ENCODE measurements at places on chromosomes 3 and 15.
A peak's percentile ranks its signal among the peaks of the same experiment; 100 is the strongest.

- DNase-seq: no peak
Observed at GRCh38 chr15:48603922-48604321, 41.6 kb downstream of the FBN1 start.

DNA sequence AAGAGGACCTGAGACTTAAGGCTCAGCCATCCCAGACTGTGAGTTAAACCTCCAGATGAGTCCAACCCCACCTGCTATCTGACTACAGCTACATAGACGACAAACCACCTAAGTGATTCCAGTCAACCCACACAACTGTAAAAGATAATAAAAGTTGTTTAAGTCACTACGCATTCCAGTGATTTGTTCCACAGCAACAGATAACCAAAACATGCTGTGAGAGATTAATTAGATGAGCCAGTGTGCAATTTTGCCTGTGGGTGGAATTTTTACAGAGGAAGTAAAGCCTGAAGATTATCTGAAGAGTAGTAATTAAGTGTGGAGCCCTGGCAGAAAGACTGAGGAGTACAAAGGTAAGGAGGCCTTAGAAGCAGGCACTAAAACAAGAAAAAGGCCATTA, 5.4 kb downstream of the BTBD1 start:
- DNase-seq: no peak

DNA sequence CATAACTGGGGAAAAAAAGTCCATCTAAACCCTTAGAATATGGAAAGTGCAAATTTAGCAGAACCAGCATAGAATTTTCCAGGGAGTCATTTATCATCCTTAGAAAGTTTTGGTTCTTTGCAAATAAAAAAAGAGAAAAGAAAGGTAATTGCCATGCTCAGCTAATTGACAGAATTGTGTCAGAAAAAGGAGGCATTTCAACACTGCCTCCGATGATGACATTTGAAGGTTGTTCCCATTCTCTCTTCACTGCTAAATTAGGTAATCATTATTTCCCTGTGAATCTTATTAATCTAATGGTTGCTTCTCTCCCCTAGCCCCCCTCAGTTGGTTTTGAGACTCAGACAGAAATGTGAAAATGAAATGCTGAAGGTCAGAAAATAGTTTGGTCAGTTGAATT, 139.2 kb downstream of the PDCD6IP start:
- peak; percentile 43 for DNase-seq

GRCh38 chr3:115397433-115397832, 225.9 kb upstream of the GAP43 start:
- no peak for DNase-seq

- DNase-seq: peak; percentile 9
Observed at GRCh38 chr3:104907507-104907906, 459.2 kb upstream of the ALCAM start.

GRCh38 chr3:178967177-178967532, 104.5 kb downstream of the ZMAT3 start:
- DNase-seq: no peak

DNA sequence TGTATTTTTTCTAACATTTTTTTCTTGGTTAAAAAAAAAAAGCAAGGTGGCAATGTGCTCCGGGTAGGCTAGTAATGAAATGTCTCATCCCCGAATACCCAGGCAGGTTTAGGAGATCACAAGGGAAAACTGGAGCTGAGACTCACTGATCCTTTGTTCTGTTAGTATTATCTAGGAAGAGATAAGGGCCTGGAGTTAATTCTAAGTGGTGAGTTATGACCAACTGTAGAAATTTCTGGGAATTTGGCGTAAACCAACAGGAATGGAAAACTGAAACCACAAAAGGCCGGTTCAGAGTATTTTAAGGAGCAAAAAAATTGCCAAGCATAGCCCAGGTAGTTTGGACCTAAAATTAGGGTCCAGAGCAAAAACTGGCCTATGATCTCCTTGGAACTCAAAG, 12.4 kb downstream of the PPM1M start:
- no peak for DNase-seq

DNA sequence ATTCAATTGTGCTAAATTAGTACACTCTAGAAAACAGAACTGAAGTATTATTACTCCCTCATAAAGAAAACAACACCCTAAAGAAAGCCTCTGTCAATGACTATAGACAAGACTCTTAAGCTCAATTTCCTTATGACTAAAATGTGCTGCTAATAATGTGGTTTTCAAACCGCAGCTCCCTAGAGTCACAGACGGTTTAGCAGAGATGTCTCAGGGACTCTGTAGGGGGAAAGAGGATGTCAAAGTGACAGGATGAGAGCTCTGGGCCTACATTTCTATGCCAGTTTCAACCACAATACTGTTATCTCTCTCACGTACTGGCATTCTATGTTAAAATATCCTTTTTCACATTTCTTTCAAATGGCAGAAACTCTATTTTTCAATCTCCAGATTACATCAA, 37.6 kb upstream of the WDR49 start:
- no peak for DNase-seq

GRCh38 chr15:63050731-63051155, 8.2 kb downstream of the TPM1 start:
- DNase-seq: no peak

- no peak for DNase-seq
Observed at GRCh38 chr3:70383360-70383831, 71.0 kb upstream of the MDFIC2 start.

GRCh38 chr3:183247011-183247589, 6.0 kb upstream of the B3GNT5 start:
- no peak for DNase-seq

DNA sequence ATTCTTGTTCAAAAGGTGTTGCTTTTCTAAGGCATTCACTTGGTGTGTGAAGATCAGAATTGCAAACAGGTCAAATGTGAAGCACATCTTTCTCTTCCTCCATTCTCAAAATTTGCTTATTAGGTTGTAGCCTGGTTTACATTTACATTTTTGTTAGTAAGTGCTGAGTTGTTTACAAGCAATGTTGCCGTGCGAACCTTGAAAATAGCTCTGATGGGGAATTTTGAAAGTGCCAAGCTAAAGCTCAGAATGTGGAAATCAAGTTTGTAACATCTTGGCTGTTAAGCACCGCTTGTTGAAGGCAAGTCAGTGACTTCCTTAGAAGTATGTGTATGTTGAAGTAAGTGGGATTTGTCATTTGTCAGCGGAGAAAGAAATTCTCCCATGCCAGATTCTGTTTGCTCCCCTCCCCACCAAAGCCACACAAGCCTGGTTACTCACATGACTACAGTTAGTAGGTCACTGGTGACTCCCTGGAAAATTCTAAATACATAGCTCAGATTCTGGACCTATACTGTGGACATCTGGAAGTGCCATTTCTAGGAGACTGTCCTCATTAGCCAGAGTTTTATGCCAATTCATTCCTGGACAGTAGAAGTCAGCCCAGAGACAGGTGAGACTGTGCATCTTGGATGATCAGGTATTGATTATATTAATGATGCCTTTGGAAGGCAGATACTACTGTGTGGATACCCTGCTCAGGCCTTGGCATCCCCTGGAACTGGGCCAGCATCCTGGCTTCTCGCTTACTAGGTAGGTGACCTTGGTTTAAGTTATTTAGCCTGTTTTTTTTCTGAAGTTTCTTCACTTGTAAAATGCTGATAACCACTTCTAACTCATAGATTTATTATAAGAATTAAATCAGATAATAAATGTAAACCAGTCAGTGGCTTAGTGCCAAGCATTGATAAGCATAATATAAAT, 390.6 kb upstream of the SEMA6D start:
- DNase-seq: no peak

- no peak for DNase-seq
Observed at GRCh38 chr3:154214306-154214705, 93.1 kb downstream of the ARHGEF26 start.

GRCh38 chr3:16528581-16528993, 15.1 kb upstream of the RFTN1 start:
- no peak for DNase-seq

DNA sequence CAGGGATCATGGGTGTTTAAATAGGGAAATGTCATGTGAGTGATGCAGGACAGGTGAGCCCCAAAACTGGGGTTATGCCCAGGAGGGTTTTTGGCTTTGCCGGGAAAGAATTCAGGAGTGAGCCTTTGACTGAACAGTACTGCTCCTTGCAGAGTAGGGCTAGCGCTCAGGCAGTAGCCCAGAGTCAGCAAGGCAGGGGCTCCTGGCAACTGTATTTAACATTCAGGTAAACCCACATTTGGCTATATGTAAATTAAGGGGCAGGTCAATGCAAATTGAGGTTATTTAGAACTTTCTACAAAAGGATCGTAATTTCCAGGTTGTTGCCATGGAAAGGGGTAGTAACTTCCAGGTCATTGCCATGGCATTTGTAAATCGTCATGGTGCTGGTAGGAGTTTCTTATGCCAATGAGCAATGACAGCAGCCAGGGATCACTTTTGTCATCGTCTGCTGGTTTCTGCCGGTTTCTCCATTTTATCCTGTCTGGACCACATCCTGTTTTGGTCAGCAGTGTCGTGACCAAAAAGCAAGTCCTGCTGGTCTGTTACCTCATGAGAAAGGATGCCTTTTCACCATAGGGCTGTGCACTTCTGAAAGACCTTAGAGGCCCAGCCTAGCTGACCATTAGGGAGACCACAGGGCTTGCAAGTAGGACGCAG, 24.3 kb downstream of the MTHFS start:
- DNase-seq: peak; percentile 57

DNA sequence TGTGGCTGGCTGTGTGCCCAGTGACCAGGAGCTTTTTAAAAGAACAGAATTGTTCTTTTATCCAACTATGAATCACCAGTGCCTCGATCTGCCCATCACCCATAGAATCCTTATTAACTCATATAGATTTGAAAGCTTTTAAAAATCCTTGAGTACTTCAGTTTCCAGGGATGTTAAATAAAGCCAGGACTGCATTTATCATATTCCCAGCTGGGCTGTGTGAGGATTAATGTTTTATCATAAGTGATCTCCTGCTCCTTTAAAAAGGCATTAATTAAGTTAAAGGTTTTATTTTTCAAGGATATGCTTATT, 234.0 kb downstream of the MYRIP start:
- DNase-seq: no peak

DNA sequence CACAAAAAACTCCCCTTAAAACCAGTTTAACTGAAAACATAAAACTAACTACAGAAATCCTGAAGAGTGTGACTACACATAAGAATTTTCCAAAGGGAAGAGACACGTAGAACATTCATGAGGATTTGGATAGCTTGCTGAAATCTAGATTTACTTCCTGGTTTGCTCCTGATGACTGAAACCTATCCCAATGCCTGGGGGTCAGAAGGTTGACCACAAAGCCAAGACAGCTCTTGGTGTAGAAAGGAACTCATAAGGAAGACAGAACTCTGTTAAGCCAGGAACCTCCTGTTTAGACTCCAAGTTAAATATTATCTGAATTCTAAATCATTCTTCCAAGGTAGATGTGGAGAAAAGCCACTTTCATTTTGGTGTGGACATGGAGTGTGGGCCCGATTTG, 92.8 kb downstream of the TFG start:
- no peak for DNase-seq

DNA sequence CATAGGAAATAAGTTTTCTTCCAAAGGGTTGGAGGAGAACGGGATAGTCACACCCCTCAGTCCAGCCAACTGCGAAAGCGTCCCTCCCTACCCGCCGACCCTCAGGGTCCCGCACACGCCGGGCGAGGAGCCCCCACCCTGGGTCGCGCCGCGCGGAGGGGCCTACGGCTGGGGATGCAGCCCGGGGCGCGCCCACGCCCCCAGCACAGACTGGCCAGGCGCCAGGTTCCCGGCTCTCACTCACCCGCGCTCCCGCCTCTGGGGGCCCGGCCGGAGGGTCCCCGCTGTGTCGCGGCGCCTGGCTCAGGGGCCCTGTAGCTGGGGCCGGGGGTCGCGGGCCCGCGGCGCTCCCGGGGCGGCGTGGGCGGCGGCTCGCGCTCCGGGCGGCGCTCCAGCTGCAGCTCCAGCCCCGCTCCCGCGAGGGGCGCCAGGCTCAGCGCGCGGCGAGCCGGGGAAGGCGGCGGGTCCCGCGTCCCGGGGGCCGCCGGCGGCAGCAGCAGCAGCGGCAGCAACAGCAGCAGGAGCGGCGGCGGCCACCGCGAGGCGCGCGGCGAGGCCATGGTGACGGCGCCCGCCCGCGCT, 375 bp downstream of the HEG1 start:
- no peak for DNase-seq

- no peak for DNase-seq
Observed at GRCh38 chr3:5456199-5456598, 268.7 kb downstream of the EDEM1 start.

GRCh38 chr3:29898171-29898965, 617.5 kb downstream of the RBMS3 start:
- DNase-seq: no peak

GRCh38 chr3:141103067-141103466, 51.9 kb downstream of the SPSB4 start:
- no peak for DNase-seq

- DNase-seq: no peak
Observed at GRCh38 chr3:129532261-129532660, 3.8 kb downstream of the RHO start.

GRCh38 chr3:161412123-161412522, 40.8 kb upstream of the SPTSSB start:
- no peak for DNase-seq

DNA sequence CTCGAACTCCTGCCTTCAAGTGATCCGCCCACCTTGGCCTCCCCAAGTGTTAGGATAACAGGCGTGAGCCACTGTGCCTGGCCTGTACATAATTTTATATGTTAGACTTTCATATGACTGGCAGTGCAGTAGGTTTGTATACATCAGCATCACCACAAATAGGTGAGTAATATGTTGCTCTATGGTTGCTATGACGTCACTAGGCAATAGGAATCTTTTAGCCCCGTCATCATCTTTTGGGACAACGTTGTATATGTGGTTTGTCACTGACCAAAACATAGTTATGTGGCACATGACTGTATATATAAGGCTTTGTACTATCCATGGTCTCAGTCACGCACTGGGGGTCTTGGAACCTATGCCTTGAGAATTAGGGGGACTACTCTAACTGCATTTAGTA, 17.0 kb upstream of the DNAJC19 start:
- DNase-seq: no peak

- DNase-seq: no peak
Observed at GRCh38 chr15:58240191-58240932, 102.2 kb downstream of the AQP9 start.

GRCh38 chr3:55247666-55248065, 239.4 kb downstream of the WNT5A start:
- no peak for DNase-seq

- DNase-seq: peak; percentile 93
Observed at GRCh38 chr15:76336254-76337058, at the start of gene ISL2. TSS of gene ISL2 (plus strand) at chr15:76336773. CDS start at chr15:76336884, 111 bp downstream.

DNA sequence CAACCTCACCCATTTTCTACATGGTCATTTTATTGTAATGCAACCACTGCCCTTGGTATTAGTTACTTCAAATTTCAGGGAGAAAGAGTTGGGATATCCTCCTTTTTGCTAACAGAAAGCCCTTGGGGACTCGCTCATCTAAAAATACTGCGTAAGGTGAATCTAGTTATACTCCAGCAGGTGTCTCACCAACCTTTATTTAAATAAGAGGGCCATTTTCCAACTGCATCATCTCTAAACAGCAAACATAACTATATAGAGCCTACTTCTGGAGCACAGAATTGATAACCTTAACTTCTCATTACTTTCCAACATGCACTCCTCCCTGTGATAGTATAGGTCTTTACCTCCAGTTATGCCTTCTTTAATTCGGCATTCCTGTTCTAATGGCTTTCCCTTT, 77.5 kb downstream of the TBL1XR1 start:
- no peak for DNase-seq

Data from suppressor macrophage treated with lipopolysaccharide for 1 hour (primary cell).